ENCODE measurements at places on chromosomes 5 and 9. TPM values are rescaled to one million over a fixed set of nuclear protein-coding genes. Genes with fewer than 3 reads are reported as not detected.

The CD14 gene
- total RNA-seq, result 1.2 TPM

The ZNF300 gene
- total RNA-seq, result 4.2 TPM

The SLC45A2 gene
- not detected for total RNA-seq

The MROH2B gene
- not detected for total RNA-seq

The FRMPD1 gene
- total RNA-seq, result not detected

The SCGB3A2 gene
- not detected for total RNA-seq

The HSPB3 gene
- not detected for total RNA-seq

The SNX30 gene
- total RNA-seq, result 9.6 TPM

The PCDHB12 gene
- not detected for total RNA-seq

The ENTR1 gene
- total RNA-seq, result 30.2 TPM

The CBY3 gene
- total RNA-seq, result not detected

The GPRIN1 gene
- total RNA-seq, result 6.5 TPM

The EXOSC3 gene
- 40.3 TPM for total RNA-seq

The MYOT gene
- not detected for total RNA-seq
